ENCODE measurements at places on chromosomes 2 and 18. TPM values are rescaled to one million over a fixed set of nuclear protein-coding genes. Genes with fewer than 3 reads are reported as not detected.

GRCh38 chr2:160646684-160647444 lies 153.3 kb upstream of the RBMS1 start:
- no peak for DNase-seq

DNA sequence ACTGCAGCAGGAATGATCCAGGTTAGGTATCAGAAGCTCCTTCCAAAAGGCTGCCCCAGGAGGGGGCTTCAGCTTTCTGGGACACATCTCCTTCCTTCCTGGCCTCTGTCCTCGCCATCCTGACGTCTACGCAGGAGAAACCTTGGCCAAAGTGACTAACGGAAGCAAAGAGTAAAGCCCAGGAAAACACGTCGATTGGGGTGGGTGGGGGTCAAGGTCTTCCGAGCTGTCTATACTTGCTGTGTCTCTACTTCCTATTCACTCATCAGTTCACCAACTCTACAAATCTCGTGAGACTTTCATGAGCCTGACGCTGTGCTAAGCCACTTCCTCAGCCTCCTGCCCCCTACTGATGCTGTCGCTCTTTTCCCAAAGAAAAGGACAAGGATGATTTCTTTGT lies 212.6 kb downstream of the TNS1 start:
- DNase-seq: no peak

DNA sequence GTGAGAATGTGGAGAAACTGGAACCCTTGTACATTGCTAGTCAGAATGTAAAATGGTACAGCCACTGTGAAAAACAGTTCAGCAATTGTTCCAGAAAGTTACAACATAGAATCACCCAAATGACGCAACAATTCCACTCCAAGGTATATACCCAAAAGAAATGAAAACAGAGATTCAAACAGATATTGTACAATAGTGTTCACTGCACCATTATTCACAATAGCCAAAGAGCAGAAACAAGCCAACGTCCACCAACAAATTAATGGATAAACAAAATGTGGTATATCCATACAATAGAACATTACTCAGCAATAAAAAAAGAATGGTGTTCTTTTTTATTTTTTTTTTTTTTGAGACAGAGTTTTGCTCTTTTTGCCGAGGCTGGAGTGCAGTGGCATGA lies 10.9 kb downstream of the CLASP1 start:
- no peak for DNase-seq

DNA sequence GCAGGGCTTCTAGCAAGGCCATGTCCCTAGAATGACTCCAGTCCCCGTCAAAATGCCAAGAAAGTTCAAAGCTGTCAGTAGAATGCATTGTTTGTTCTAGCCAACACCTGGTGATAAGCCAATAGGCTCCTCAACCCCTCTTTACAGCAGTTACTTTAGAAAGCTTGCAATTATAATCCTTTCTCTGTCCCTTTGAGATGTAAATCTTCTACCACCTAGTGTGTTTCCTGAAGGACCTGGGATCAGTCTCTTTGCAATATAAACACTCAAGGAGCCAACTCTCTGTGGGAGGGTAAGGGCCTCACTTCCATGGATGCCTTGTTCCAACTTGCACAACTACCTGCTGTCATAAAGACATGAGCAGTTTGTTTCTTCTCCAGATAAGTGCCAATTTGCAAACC lies 301.8 kb downstream of the NBAS start:
- no peak for DNase-seq

DNA sequence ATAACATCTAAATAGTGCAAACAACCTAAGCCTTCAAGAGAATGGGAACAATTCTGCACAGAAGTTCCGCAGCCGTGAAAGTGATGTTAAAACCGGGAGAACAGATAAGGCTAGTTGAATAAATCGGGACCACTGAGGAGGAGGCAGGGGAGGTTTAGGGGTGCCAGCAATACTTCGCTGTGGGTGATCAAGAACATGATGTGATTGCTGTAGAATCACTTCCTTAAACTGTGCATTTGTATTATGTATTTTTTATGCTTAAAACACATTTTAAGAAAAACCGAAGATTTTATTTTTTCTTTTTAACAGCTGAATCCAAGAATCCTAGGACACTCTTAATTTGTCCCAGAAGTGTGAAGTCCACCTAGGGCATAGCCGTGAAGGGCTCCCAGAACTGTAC lies 33.6 kb downstream of the TTC32 start:
- no peak for DNase-seq

DNA sequence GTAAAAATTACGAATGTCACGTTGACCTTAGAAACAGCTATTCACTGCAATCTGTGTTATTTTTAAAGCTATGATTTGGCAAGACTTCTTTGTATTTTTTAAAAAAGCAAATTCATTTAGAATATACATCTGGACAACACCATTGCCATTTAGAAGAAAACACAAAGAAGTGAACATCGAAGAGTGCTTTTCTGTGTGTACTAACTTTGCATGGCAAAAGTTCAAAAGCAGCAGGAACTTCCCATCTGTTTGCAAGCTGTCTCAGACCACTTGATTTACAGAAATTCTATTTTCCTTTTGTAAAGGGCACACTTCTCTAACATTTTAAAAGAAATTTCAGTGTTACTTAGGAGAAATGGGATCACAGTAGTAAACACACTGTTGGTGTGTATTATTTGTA lies 145.9 kb downstream of the CALCRL start:
- DNase-seq: no peak

DNA sequence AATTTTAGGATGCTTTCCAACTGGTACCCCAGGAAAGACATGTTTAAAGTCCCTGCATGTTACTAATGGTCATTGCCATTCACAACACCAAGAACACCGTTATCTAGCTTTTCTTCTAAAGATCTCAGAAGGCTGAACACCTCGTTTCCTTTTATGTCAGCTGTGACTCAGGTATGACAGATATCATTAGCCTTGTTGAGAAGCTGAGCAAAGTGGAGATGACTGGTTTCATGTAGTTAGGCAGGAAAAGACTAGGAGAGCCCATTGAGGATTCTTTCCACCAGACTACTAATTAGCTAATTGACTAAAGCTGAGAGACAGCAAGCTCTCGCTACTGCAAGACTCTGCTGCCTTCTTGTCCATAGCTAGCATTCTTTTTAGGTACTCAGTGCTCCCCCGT lies 32.0 kb upstream of the ARL5A start:
- no peak for DNase-seq

GRCh38 chr2:12979066-12979465 lies 262.3 kb downstream of the TRIB2 start:
- DNase-seq: no peak

DNA sequence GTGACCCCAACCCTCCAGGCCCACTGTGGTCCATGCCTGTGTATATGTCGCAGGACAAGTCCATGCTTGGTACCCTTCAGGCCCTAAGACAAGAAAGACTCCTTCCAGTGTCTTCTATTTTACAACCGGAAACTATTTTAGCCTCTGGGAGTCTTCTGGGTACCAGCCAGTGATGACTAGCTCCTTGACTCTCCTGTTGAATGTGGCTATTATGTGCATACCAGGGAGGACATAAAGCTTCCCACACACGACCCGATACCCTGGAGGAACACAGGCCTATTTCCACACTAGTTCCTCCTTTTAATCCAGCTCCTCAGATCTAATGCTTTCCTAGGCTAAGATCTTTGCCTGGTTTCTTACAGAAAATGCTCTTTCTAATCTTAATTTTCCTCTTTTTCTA lies 178.1 kb downstream of the NCKAP5 start:
- no peak for DNase-seq

DNA sequence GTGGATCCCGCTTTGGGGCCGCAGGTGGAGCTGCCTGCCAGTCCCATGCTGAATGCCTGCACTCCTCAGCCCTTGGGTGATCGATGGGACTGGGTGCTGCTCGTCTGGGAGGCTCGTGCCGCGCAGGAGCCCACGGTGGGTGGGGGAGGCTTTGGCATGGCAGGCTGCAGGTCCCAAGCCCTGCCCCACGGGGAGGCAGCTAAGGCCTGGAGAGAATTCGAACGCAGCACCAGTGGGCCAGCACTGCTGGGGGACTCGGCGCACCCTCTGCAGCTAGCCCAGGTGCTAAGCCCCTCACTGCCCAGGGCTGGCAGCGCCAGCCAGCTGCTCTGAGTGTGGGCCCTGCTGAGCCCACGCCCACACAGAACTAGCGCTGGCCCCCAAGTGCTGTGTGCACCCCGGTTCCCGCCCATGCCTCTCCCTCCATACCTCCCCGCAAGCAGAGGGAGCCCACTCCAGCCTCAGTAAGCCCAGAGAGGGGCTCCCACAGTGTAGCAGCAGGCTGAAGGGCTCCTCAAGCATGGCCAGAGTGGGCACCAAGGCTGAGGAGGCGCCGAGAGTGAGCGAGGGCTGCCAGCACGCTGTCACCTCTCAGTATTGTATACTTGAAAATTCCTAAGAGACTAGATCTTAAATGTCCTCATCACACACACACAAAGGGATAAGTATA lies 1654.2 kb upstream of the SLC39A10 start:
- DNase-seq: no peak

DNA sequence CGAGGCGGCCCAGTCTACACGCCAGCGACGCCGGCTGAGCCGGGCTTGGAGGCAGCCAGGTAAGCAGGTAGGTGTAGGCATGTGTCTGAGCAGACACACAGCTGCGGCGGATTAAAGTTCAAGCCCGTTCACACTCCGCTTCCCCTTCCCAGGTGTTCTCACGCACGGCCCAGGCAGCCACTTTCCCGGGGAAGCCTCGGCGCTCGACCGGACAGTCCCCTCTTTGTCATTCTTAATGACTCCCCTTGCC lies 367 bp downstream of the TGFA start:
- DNase-seq: no peak

DNA sequence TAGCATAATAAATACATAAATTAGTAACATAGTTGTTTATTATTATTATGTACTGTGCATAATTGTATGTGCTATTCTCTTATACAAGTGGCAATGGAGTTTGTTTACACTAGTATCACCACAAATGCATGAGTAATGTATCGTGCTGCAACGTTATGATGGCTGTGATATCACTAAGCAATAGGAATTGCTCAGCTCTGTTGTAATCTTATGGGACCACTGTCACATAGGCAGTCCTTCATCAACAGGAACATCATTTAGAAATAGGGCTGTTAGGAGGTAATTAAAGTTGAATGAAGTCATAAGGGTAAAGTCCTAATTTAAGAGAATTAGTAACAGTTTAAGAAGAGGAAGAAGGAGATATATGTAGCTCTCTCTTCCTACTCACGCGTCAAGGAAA lies 33.8 kb downstream of the TEX51 start:
- no peak for DNase-seq

TGFBRAP1 gene
- polyA plus RNA-seq: 6.7 TPM

ITGB6 gene
- polyA plus RNA-seq: 13.4 TPM

MATN3 gene
- polyA plus RNA-seq: 2.3 TPM

GPBAR1 gene
- 6.0 TPM for polyA plus RNA-seq

DNPEP gene
- 71.0 TPM for polyA plus RNA-seq

GPC1 gene
- 18.4 TPM for polyA plus RNA-seq

CASP10 gene
- 4.5 TPM for polyA plus RNA-seq

All from kidney (tissue), 22 donors.